RPMI7951 (cell line): ENCODE measurements at places on chromosomes 11 and 22. TPM values are rescaled to one million over a fixed set of nuclear protein-coding genes. Genes with fewer than 3 reads are reported as not detected.

DNA sequence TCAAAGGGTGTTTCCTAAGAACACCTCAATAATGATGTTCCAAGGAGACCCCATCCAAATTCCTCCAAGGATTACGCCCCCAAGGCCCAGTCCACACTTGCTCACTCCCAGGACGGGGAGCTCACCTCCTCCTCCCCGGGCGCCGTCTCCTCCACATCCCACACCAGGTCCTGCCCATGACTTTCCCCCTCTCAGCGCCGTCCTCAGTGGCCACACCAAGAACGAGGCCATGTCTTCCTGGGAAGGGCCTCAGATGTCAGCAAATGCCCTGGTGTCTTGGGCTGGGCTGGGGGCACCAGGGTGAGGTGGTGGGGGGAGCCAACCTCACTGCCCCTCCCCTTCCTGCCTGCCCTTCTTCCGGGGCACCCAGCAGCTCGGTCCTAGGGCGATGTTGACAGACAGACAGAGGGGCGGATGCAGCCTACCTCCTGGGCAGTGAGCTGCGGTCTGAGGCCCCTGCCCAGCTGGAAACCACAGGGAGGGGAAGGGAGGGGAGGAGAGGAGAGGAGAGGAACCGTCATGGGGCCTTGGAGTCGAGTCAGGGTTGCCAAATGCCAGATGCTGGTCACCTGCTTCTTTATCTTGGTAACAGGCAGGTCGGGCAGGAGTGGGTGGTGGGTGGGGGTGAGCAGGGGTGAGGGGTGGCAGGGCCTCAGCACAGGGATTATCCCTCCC lies at the start of the genes C11orf21 and TSPAN32:
TSS of gene C11orf21 (minus strand) at position 288 of the 675 bp plus-strand sequence. CDS start at position 178, 110 bp downstream.
TSS of gene TSPAN32 (plus strand) at position 383 of the 675 bp plus-strand sequence. CDS start at position 520, 137 bp downstream.
- DNase-seq, result peak; percentile 83

DNA sequence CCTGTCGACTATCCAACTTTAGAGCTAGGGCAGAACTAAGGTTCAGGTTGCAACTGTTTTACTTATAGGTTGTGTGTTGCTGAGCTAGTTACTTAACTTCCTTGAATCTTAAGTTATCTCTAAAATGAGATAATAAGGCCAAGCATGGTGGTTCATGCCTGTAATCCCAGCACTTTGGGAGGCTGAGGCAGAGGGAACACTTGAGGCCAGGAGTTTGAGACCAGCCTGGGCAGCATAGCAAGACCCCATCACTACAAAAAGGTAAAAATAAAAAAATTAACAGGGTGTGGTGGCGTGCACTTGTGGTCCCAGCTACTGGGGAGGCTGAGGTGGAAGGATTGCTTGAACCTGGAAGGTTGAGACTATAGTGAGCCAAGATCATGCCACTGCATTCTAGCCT lies 2.1 kb downstream of the ACCS start:
- DNase-seq, result no peak

GRCh38 chr11:67365736-67366444 lies 7.5 kb downstream of the CLCF1 start:
- no peak for DNase-seq

Gene TESMIN
- 0.96 and 1.1 TPM in 2 replicates for total RNA-seq

DNA sequence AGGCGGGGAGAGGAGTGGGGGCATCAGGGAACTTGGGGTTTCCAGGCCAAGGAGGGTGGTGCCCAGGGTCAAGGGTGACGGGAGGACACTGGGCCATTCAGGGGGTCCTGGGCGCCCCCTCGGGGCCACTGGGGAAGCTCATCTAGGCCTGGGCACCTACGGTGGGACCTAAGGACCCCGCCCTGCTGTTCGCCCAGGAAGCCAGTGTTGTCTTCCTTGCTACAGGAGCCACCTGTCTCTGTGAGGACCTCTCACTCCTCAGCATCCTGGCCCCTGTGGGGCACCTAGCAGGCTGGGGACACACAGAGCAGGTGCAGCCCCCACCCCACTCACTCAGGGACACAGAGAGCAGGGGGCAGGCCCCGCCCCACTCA lies 191.6 kb downstream of the IGLL1 start:
- no peak for DNase-seq

Gene TIMM8B
- total RNA-seq, result 116 and 120 TPM in 2 replicates

Gene TBX10
- not detected in 2 replicates for total RNA-seq

Gene CCDC15
- total RNA-seq, result 10.9 and 11.4 TPM in 2 replicates

GRCh38 chr11:64428693-64429092 lies 69.7 kb downstream of the RPS6KA4 start:
- DNase-seq, result no peak

DNA sequence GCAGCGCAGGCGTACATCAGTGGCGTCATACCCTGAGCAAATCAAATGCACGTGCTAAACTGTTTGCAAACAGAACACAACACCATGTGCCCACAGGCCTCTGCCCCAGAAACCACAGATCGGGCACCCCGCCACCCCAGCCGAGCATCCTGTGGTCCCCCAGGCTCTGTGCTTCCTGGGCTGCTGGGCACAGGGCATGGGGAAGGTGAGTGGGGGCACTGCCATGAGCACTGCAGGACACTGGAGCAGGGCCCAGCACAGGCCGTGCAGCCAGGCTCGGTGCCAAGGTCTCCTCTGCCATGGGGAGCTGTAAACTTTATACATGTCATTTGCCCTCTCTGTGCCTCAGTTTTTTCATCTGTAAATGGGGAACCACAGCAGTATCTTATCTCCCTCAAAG lies 62.5 kb downstream of the NAT10 start:
- no peak for DNase-seq

- no peak for DNase-seq
Measured at GRCh38 chr11:117606211-117606610, 190.8 kb downstream of the DSCAML1 start.

DNA sequence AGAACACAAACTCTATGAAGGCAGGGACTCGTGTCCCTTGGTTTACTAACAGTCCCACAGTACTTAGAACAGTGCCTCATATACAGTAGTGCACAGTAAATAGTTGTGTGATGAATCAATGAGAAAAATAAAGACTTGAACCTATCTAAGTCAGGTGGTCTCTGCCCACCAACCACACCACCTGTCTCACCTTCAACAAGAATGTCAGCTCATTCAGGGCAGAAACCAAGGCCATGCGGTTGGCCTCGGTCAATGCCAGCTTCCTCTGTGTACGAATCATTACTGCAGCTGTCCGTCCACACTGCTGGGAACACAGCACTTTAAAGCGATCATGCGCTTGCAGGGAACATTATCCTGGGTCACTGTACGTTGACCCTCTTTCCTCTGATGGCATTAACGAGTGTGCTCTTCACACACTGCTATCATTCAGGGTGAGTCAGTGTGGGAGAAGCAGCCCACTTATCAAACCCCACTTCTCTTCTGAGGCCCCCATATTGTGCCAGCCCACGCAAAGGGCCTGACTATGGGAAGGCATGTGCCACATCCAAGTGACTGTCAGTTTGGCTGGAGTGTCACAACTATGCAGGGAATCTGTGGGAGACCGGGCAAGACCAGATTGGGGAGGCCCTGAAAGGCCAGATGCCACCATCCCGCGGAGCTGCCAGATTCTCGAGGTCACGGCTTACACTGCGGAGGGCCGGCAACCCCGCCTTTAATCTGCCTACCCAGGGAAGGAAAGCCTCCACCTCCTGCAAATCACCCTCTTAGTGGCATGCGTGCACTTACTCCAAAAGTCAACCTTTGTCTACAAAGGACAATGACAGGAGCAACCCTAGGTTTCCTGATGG lies 36.1 kb downstream of the LARGE1 start:
- DNase-seq, result peak; percentile 0

GRCh38 chr11:116386118-116386699 lies 386.6 kb downstream of the BUD13 start:
- no peak for DNase-seq

DNA sequence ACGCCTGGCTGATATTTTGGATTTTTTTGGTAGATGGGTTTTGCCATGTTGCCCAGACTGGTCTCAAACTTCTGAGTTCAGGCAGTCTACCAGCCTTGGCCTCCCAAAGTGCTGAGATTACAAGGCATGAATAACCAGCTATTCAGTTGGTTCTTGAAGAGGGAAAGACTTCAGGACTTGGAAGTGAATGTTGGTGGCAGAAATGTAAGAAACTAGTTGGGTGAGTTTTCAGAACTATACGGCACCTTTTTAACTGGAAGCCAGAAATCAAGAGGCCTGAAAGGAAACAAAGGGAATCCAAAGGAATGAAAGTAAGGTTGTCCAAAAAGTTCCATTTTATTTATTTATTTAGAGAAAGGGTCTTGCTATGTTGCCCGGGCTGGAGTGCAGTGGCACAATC lies 2.9 kb downstream of the POGLUT3 start:
- no peak for DNase-seq

Gene FGF4
- not detected in 2 replicates for total RNA-seq

DNA sequence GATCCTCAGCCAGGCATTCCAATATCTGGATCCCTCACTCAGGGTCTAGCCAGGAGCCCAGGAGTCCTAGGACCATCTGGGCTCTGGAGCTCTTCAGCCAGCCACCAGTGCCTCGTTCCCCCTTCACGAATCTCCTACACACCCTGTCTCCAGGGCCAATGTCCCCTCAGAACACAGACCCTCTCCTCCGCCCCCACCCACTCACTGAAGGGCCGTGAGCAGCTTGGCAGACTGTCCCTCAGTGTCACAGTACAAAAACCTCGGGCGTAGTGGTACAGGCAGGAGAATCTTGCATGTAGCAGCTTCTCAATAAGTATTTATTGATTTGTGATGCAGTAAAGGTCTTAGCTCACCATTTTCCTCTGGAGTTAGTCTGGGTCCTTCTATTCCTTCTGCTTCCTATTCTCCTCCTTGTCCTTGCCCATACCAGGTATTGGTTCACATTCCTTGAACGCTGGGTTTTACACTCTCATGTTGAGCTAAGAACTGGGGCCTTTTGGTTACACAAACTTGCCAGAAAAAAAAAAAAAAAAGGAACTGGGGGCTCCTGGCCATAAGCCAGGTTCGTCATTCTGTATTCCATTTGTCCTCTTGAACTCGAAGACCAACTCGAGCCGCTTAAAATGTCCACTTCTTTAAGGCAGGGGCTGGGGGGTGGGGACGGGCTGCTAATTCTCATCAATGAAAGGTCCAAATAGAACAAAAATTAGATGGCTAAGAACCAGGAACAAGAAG lies 2.3 kb downstream of the CXCR5 start:
- DNase-seq, result no peak

Gene CLNS1A
- total RNA-seq, result 192 and 195 TPM in 2 replicates

DNA sequence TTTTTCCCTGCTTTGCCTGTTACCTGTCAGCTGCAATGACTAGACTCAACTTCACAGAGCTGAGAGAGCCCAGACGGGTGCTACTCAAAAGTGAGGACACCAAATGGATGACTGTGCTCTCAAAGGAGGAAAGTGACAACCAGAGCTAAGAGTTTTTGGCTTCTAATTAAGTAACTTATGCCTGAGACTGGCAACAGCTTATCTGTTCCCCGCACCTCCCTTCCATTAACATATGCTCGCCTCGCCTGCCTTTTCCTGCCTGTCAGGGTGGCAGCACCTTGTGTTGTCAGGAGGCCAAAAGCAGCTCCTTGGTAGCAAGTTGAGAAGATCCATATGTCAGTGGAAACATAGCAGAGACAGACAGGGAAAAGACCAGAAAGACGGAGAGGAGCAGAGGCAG lies 573.9 kb upstream of the KIRREL3 start:
- DNase-seq, result no peak

Gene OR5P2
- not detected in 2 replicates for total RNA-seq
